Hematopoietic multipotent progenitor cell treated with erythropoietin and hydrocortisone succinate and interleukin-3 and kit ligand, for 8 days (in vitro differentiated cells): ENCODE measurements at places on chromosomes 12 and 14.

GRCh38 chr14:26394150-26394810 is 203.6 kb downstream of the NOVA1 start:
- no peak for DNase-seq

- no peak for DNase-seq
These were observed 21.6 kb upstream of the TEX22 start for GRCh38 chr14:105376521-105377440.

DNA sequence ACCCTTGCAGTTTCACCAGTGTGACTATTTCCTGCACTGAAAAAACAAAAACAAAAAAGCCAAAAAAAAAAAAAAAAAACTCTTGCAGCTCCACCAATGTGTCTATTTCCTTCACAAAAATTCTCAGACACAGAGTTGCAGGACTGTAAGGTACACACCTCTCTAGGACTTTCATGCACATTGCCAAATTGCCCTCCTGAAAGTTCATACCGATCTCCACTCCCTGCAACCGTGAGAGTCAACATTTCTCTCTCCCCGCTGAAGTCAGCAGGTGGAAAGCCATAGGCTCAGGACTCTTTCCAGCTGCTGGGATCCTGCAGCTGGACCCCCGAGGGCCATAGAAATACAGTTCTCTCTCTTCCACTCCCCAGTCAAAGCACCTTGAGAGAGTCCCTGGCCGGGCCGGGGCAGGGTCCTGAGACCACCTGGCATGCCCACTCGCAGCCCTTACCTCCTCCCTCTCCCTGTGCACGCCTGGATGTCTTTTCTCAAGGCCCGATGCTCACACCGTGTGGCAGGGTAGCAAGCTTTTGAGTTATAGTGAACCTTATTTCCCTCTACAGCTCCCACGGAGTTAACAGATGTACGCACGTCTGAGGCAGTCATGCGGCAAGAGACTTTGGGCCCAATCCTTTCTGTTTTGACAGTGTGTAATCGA is 23.6 kb downstream of the MMAB start:
- DNase-seq = no peak

GRCh38 chr12:43337571-43338444 is 214.2 kb downstream of the ADAMTS20 start:
- no peak for DNase-seq

DNA sequence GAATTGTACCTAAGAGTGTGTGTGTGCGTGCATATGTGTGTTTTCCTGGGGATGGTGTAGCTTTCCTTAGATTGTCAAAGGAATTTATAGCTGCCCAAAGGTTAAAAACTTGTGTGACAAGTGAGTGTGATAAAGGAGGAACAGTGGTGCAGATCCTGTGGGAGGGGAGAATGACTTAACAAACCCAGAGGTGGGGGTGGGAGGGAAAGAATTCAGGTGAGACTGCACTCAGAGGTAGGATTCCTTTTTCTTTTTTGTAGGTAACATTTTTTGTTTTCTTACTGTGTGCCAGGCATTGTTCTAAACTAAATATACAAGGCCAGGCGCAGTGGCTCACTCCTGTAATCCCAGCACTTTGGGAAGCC is 45.3 kb upstream of the SINHCAF start:
- no peak for DNase-seq

DNA sequence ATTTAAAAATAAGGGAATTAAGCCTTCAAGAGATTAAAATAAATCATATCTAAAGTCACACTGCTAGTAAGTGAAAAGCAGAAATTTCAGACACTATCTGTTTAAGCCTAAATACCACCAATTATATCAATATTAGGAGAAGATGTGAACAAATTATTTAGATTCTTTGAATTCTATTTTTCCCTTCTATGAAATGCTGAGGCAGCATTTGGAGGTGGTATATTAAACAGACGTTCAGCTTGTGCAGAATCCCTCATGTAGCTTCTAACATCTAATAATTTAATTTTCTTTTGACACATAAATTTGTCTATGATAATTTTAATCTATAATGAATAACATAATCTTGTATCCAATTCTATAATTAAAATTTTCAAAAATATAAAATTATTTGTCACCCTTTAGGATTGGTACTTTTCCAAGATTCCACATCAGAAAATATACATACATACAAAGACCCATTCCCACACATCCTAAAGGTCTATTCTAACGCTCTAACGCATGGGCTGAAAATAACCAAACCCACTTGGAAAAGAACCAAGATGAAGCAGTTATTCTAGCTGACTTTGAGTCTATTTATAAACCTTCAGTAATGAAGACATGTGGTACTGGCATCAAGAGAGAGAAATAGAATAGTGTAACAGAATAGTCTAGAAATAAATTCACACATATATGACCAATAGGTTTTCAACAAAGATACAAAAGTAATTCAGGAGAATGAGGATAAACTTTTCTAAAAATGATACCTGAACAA is 751.8 kb downstream of the GALC start:
- no peak for DNase-seq

DNA sequence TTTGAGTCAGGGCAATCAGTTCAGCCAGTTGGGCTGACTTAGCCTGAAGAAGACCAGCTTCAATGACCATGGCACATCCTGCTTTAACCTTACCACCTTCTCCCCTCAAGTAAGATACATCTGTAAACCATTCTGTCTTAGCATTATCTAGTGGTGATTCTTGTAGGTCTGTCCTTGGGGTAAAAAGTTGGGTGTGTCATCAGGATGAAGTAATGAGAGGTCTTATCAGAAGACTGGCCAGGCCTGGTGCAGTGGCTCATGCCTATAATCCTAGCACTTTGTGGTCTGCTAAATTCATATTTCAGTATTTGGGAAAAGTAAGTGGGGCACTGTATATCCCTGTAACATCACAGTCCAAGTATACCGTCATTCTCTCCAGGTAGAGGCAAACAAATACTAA is 19.1 kb downstream of the SINHCAF start:
- DNase-seq = peak; percentile 50

DNA sequence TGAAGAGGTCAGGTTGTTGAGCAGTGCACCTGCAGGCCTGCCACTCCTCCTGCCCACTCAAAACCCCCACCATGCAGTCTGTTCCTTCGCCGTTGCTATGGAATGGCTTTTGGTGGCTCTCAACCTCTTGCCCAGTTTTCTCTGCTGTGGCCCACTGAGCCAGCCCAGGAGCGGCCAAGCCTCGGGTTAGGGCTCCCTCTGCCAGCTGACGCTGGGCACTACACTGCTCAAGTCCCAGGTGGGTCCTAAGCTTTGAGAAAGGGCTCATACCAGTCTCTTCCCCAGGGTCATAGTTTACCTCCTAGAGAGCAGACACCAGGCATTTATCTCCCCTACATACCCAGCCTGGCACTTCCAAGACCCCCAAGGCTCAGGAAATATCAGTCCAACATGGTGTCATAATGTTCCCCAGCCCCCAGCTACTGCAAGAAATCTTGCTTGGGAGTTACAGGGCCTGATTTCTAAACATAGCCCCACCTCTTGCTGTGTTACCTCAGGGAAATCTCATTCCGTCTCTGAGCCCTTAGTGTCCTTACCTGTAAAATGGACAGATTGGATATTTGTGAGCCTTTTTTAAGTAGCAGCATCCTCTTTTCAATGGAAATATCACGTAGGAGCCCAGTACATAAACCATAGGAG is 59.4 kb downstream of the TSPAN11 start:
- peak; percentile 50 for DNase-seq

DNA sequence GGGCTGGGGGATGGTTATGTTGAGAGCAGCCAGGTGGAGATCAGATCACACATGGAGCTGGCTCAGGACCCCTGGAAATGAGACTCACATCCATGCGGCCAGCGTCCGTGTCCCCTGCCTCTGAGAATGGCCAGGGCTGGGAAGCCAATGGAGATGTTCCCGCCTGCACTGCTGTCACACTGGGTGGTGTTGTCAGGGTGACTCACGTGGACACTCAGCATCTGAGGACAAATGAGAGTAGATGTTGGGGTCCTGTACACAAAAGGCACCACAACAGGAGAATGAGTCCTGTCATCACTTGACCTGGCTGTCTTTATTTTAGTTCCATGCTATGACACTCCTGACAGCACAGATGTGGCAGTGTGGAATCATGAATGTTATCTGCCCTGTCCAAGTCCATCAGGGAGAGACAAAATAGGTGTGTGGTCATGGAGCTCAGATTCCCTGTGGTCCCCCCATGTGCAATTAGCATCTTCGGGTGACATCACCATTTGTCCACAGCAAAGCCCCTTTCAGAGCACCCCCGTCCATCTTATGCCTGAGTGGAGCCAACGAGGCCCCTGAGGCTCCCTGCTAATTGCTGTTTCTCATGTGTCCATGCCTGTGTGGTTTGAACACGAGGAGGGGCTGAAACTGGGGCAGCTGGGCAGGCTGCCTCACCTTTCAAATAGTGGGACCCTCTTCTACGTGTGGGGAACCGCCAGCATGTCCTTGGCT is 393.5 kb downstream of the AACS start:
- DNase-seq = no peak

GRCh38 chr14:56501909-56502530 is 77.6 kb upstream of the TMEM260 start:
- no peak for DNase-seq

DNA sequence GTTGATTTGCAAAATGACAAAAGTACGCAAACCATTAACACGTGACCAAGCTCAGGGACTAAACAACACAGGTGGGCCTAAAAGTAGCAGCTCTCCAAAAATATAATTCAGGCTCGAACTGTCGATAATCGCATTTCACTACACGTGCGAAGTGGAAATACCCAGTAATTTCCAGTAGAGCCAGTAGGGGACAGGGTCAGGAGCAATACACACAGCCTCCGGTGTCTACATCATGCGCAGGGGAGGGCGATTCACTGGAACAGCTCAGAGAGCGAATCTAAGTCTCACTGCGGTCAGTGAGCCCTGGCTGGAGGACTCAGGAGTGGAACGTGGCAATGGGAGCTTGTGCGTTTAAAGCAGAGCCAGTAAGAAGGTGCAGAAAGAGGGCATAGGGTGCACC is 40.4 kb downstream of the SETD3 start:
- DNase-seq = no peak

DNA sequence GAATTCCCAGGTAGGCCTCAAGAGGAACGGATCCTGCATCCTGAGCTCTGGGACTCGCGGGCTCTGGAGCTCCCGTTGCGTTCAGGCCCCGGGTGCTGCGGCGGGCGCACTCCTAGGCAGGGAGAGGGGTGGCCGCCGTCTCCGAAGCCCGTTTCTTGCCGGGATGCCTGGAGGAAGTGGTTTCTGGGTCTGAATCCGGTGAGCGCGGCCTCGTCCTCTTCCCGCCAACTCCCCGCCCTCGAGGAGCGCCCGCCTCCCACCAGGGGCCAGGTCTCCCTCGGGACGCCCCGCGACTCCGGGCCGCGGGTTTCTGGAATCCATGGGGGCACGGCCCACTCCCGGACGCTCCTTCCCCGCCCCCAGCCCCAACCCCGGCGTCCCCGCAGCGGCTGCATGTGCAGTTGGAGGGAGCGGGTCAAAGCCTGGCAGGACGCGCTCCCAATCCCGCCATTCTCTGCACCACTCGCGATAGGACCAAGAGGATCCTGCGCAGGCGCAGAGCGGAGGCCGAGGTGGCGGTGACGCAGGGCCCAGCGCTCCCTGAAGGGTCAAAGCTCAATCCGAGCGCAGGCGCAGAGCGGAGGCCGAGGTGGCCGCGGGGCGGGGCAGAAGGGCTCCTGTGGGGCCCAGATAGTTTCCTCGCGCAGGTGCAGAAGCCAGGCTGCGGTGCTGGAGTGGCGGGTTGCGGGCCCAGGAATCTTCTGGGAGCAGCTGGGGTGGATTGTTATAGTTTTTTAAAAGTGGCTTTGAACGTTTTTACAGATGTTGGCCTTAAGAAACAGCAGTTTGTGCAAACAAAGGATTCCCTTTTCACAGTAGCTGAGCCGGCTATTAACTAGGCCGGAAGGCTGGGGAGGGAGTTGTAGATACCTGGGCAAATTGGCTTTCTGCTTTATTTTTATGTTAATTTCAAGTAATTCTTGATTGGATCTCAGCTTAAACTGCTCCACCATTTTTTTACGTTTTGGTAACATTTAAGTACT is 796.4 kb downstream of the AACS start:
- no peak for DNase-seq

DNA sequence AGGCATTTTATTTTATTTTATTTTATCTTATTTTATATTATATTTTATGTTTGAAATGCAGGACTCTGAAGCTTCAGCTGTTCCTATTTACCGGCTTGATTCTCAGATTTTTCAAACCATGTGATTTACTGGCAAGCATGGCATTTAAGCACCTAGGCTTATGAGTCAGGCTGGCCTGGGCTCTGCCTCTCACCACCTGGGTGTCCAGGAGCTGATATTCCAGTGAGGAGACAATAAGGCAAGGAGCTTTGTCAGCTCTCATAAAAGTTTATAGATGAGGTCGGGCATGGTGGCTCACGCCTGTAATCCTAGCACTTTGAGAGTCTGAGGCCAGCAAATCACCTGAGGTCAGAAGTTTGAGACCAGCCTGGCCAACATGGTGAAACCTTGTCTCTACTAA is 2.1 kb downstream of the DAO start:
- DNase-seq = no peak

DNA sequence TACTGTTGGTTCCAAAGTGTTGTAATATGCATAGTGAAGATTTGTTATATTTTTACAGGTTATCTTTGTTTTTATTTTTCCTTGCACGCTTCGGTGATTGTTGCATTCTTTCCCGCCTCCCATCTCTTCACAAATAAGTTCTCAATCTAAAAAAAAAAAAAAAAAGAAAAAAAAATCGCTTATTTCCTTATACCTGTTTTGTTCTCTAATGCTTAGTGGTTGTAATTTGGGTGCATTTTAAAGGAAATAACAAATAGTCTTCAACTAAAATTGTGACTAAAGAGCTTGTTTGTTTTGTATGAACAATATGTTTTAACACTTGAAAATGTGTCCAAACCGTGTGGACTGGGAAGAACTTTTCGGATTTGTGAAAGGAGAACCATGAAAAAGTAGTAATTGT is 1.5 kb downstream of the CAND1 start:
- DNase-seq = no peak

DNA sequence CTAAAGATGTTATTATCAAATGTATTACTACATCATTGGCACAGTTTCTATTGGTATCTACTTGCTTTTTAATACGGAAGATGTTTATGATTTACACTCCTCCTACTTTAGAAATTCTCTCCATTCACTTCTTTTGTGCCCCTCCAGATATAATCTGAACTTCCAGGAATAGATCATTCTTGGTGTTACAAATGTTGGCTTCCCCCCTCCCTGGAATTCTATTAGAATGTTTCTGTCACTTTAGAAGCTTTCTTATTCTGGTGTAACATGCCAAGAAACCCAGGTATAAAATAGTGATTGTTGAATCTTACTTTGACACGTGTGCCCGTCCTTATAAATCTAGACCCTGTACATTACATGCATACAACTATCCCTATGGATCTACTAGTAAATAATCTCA is 1.2 kb upstream of the WDR20 start:
- no peak for DNase-seq
